T-helper 17 cell (primary cell): ENCODE measurements at places on chromosomes 6 and 20.

DNA sequence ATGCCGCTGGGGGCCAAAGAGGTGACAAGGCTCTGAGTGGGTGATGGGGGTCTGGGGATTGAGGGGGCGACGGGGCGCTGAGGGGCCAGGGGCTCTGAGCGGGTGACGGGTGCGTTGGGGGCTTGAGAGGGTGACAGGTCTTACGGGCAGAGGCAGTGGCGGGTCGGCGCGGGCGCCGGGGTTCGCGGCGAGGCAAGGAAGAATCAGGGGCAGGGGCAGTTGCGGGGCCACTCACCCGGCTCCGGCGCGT is 146 bp downstream of the ZNFX1 start:
- DNase-seq: no peak

DNA sequence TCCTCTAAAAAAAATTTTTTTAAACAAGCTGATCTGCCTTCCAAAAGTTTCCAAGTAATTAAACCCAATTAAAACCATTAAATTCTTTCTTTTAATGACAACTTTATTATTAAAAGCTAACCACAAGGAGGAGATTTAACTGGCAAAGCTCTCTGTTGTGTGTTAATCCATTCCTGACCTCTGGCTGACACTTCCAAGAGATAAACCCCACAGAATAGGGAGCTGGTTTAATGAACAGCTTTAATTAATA is 230.8 kb downstream of the EYA2 start:
- no peak for DNase-seq

DNA sequence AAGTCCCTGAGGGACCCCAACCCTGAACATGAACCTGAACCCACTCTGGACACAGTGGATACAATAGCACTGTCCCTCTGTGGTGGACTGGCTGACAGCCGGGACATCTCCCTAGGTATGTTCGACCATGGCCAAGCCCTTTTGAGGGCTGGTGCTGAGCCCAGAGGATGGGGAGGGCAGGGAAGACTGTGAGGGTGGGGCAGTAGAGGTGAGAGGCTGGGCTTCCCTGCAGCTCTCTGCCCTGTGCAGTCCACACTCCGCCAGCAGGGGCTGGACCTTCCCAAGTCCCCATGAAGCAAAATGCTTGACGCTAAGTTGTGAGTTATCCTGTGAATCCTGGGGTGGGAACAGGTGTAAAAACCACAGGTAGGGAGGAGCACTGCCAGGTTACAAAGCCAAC is 11.5 kb downstream of the LPIN3 start:
- no peak for DNase-seq

- no peak for DNase-seq
Measured at GRCh38 chr20:878511-879307, 37.4 kb downstream of the ANGPT4 start.

- DNase-seq: no peak
Measured at GRCh38 chr6:7100753-7101081, 7.0 kb upstream of the RREB1 start.

- no peak for DNase-seq
Measured at GRCh38 chr6:9062596-9062995, 627.3 kb upstream of the SLC35B3 start.

- DNase-seq: peak; percentile 34
Measured at GRCh38 chr6:147204060-147204785, at the start of gene STXBP5. STXBP5 (plus strand) TSS chr6:147204417; CDS start chr6:147204533, 116 bp downstream.
